Posterior cingulate gyrus (tissue), 11 donors: ENCODE measurements at places on chromosomes 5 and 9.

DNA sequence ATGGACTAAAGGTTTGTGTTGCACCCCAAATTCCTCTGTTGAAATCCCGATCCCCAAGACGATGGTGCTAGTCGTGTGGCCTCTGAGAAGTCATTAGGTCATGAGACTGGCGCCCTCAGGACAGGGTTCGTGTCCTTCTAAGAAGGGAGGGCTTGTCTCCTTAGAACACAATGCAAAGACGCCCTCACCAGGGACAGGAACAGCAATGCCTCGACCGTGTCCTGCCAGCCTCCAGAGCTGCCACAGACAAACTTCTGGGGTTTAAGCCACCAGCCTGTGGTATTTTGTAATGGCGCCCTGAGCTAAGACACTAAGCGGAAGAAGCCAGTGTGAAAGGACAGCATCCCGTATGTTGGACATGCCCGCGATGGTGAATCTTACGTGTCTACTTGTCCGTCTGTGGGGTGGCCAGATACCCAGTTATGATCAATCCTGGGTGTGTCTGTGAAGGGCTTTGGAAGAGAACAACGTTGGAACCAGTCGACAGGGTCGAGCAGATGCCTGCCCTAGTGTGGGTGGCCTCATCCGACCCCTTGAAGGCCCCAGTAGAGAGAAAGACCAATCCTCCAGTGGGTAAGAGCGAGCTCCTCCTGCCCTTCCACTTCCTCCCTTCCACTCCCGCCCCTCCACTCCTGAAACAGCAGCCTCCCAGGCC, 279.2 kb upstream of the IRX2 start:
- DNase-seq: no peak

DNA sequence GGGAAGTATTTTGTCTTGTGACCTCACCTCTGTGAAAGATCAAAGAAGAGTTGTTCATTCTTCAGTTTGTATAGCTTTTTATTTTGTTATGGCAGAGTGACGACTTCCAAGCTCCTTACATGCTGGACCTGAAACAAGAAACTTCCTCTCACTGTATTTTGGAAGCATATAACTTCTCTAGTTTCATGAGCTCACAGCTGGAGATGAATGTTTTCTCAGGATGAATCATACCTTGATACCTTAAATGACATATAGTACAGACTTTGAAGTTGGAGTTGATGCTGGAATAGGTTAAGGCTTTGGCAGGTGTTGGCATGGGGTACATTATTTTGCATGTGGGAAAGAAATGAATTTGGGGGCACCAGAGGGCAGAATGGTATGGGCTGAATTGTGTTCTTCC, 112.5 kb downstream of the SLC25A46 start:
- no peak for DNase-seq

DNA sequence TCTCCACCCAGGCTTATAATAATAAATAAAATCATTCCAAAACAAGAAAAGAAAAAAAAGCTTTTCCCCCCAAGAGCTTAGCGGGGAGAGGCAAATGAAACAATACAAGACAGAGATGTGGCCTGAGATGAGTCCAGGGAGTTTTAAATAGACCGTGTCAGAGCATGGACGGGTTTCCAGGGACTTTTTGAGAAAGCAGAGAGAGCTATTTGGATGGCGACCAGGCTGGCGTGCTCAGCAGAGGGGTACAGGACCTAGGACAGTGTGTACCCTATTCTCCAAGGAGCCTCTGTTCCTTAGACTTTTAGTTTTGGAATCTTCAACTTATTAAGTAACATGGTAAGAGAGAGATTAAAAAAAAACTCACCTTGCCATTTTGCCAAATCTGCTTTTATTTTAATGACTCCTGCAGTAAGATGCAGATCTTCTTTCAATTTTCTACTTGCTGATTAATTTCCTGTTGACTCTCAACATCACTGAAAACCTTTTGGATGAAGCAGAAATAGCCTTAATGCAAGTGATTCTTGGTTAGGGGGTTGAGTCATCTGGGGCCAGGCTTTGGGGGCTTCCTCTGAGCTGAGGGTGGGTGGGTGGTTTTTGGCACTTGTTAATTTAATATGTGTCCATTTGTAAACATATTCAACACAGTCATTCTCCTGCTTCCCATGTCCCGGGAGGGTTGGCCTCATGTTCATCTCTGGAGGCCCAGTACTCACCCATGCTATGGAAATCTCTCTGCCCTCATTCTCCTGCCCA, 49.6 kb upstream of the OSMR start:
- no peak for DNase-seq

GRCh38 chr5:36481454-36482120, 124.8 kb upstream of the SLC1A3 start:
- DNase-seq: no peak

- no peak for DNase-seq
These were observed 15.9 kb downstream of the MAN2A1 start for GRCh38 chr5:109705596-109705995.

- no peak for DNase-seq
These were observed 482.6 kb downstream of the ZNF608 start for GRCh38 chr5:124263680-124264491.

DNA sequence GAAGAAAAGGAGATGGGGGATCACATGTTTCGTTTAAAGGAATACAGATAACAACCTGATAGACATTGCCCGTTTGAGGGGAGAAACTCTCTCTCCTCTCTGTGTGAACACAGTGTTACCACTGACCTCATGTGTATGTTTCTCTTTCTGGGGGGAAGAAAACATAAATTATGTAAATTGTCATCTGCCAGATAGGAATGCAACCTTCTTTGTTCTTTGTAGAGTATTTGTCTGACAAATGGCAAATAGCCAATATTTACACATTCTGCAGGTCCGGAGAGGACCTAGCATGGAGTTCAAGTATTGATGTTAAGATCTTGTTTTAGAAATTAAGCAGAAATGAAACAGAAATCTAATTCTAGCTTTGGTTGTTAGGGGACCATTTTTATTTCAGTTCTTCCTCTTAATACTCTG, 276.3 kb downstream of the SAXO1 start:
- no peak for DNase-seq
